ENCODE measurements at places on chromosomes 4 and X. TPM values are rescaled to one million over a fixed set of nuclear protein-coding genes. Genes with fewer than 3 reads are reported as not detected.

EFHC2 gene
- 2.3 TPM for total RNA-seq

SCARB2 gene
- 91.2 TPM for total RNA-seq

FAM47A gene
- not detected for total RNA-seq

HSD17B13 gene
- not detected for total RNA-seq

XKRX gene
- total RNA-seq, result 4.4 TPM

CACNA1F gene
- total RNA-seq, result not detected

EVC2 gene
- 12.6 TPM for total RNA-seq

NLRP2B gene
- not detected for total RNA-seq

HMGN5 gene
- 3.0 TPM for total RNA-seq

FRAS1 gene
- total RNA-seq, result 5.2 TPM

FHDC1 gene
- total RNA-seq, result 5.3 TPM

SYN1 gene
- total RNA-seq, result not detected

CENPVL3 gene
- total RNA-seq, result not detected

USP17L11 gene
- total RNA-seq, result not detected

CENPI gene
- 2.6 TPM for total RNA-seq

CPZ gene
- total RNA-seq, result 0.83 TPM

PAGE4 gene
- not detected for total RNA-seq

SMIM10L2A gene
- 0.64 TPM for total RNA-seq

SPACA5 gene
- total RNA-seq, result not detected

DNAAF6 gene
- not detected for total RNA-seq
